Stimulated activated CD8-positive, alpha-beta memory T cell treated with anti-CD3 and anti-CD28 coated beads, Interleukin-15, amount 100 ng/mL, for 4 hours (primary cell): ENCODE measurements at places on chromosomes 7 and 10.

- DNase-seq, result no peak
Observed at GRCh38 chr7:50793120-50793946, 10.6 kb upstream of the GRB10 start.

DNA sequence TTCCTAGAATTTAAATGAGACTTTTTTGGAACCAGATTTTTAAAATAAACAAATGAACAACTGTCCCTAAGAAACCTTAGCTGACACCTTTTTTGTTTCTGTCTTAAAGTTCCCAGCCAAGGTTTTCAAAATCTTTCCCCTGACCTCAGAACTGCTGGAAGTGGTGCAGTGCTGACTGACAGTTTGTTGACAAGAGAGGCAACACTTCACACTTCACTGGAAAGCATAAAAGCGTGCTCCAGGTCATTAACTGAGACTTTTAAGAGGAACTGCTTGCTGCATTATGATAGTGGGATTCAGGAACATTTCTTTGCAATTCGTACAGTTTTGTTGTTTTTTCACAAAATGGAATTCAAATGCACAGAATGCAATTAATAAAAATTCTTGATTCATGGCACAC is 36.2 kb downstream of the SYPL1 start:
- no peak for DNase-seq

DNA sequence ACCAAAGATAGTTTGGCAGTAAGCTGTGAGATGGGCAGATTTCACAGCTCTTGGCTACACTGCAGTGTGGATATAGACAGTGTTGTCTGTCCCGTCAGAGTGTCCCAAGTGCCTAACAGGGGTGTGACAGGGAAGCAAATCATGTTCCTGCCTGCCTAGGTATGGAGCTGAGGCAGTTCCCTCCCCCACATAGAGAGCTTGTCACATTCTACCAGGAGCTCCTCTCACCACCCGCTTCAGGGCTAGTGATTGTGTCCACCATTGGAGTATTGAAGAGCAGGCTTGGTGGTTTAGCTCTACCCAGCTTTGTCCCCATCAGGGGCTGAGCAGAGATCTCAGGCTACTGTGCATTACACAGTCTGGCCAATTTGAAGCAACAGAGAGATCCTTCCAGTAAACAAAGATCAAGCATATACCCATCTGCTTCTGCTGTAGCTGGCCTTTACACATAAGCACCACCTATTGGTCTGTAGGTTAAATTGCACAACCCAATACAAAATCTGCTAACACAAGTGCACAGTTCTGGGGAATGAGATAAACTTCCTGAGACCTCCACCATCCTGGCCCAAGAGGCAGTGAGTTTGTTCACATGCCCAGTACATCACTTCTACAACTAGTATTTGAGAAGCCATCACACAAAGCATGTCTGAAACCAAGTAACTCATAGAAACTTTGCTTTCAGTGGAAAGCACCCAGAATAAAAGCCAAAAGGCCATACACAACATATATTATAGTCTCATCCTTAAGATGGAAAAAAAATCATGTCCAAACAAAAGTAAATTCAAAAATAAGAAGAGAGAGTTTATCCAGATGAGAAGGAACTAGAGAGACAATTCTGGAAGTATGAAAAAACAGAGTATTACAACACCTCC is 67.3 kb downstream of the GLCCI1 start:
- DNase-seq, result no peak

DNA sequence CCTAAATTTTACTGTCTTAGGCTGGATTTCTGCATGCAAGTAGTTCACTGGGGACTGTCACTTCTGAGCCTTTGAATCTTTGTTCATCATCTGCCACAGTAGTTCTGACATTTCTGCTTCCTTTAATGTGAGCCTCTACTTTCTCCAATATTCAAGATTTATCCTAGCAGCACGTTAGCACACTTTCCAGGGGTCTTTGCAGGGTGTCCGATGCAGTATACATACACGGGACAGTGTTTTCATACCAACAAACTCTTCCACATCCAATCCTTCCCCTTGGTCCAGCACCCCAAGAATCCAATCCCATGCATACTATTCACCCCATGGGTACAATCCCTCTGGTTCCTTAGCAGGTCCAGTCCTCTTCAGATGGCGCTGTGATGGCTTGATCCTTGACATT is 22.7 kb upstream of the NPTX2 start:
- no peak for DNase-seq

GRCh38 chr7:78326876-78327275 is 528.3 kb downstream of the PHTF2 start:
- DNase-seq, result no peak

DNA sequence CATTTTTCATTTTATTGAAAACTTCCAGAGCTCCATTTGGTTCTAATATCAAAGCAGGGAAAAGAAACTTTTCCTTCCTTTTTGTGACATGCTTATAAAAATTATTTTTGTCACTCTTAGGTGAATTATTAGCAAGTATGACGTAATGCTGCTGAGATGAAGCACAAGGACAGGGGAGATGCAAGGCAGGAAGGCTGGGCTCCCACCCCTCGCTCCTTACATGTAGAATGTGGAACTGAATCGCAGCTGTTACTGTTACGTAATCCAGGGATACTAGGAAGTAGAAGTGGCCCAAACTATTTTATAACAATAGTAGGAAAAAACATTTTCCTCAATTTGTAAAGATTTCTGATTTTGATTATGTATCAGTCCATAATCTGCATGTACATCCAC is 17.1 kb upstream of the GTPBP4 start:
- no peak for DNase-seq

DNA sequence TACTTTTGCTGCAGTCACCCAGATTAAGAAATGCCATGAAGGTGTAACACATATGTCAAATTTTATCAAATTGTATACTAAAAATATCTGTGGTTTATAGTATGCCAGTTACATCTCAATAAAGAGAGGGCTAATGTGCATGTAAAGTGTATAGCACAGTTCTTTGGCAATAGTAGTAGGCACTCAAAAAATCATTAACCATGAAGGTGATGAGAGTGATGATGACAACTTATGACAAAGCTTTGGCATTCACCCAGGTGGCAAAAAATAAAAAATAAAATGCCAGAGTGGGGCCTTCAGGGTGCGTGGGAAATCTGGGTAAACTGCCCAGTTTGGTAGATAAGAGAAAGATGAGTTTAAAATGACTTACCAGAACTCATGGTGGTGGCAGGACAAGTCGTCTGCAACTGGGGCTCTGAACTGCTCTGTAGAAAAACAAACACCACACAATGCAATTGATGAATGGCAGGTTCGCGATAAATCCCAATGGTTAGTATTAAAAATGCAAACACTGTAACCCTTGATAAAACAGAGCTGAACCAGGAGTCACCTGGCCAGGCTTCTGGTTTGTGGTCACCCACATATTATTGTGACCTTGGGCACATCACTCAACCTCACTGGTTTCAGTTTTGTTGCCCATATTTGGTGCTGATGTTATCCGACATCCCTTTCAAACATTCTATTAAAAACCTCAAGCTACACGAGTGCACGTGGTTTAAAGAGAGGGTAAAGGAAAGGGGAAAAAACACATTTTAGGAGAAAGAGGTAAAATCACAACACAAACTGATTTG is 120.2 kb downstream of the SORBS1 start:
- DNase-seq, result no peak

GRCh38 chr7:25633426-25634036 is 405.2 kb upstream of the NPVF start:
- DNase-seq, result no peak

- DNase-seq, result no peak
Observed at GRCh38 chr7:152050547-152050971, 25.1 kb downstream of the GALNT11 start.

- no peak for DNase-seq
Observed at GRCh38 chr10:101112799-101113594, 18.1 kb upstream of the TLX1 start.

- DNase-seq, result no peak
Observed at GRCh38 chr10:74981831-74982633, 129.4 kb upstream of the SAMD8 start.

GRCh38 chr7:30921540-30922401 is 10.1 kb downstream of the AQP1 start:
- no peak for DNase-seq

DNA sequence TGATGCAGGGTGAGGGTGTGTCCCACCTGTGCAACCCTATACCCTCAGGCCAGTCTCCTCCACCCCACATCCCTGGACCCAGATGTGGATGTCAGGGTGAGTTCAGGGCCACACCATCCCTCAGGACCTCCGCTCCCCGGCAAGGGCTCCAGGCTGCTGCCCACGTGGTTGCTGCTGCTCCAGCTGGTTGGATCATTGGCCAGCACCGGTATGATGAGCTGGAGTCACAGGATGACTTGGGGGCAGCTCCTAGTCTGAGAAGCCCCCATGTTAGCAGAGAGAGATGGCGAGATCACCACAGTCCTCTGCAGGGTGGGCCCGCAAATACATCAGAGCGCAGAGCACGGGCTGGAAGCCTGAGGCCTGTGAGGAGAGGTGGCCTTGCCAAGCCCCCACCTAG is 103.3 kb upstream of the GDF10 start:
- no peak for DNase-seq

DNA sequence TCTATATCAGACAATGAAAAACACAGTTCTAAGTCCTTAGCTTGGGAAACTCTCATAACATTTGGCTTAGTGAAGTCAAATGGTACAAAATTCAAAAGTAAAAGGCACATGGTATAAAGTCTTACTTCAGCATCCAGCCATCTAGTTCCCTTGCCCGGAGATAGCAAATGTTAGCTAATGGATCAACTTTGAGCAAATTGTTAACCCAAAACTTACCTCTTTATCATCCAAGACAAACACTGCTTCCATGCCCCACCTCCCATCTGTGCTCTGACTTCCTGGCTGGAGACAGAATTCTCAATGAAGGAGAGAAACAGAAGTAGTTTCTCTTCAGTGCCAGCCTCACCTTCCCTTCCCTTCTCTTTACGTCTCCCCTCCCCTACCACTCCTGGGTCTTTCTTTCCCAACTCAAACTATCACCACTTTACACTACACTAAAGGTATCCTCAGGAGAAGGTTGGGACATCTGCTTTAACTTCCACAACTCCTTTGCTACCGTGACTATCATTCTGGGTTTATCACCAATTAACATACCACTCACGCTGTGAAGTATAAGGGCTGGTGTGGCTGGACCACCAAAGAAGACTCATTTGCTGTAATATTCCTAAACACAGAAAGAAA is 21.2 kb upstream of the ZNRF2 start:
- DNase-seq, result no peak

DNA sequence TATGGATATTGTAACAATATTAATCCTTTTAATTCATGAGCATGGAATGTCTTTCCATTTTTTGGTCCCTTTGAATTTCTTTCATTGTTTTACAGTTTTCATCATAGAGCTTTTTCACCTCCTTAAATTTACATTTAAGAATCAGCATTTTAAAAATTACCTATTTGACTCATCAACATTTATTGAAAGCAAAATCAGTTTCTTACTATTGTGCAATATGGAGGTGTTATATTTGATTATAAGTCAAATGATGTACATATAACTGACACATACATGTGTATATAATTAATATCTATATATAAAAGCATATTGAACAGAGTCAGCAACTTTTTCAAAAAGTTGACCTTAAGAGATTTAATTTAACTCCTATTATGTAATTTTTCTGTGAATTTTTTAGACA is 52.2 kb downstream of the SHOC2 start:
- no peak for DNase-seq
